ENCODE measurements at places on chromosomes 13 and 19.

DNA sequence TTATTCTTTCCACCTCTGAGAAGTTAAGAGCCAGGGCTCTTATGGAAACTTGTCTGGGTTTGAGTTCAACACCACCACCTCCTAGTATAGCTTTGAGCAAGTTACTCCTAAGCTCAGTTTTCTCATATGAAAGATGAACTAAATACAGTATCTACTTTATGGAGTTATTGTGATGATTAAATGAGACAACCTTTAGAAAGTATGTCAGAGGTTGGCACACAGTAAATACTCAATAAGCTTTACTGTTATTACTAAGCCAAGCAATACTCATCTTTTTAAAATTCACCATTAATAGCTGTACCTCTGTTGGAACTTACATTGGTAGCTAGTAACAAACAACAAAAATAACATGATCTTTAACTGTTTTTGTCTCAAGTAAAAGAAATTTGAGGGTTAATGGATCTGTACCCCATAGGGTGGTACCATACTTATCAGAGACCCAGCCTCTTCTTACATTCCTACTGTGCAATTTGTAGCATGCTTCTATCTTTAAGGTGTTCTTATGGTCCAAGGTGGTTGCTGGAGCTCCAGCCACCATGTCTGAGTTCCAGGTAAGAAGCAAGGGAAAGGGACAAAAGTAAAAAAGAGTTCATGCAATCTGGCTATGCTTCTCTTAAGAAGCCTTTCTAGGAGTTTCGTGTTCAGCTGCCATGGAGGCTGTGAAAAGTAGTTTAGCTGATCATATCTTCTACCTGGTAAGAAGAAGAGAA, 24.1 kb upstream of the NDFIP2 start:
- DNase-seq = no peak

GRCh38 chr19:6227156-6227935, 52.4 kb downstream of the MLLT1 start:
- no peak for DNase-seq

DNA sequence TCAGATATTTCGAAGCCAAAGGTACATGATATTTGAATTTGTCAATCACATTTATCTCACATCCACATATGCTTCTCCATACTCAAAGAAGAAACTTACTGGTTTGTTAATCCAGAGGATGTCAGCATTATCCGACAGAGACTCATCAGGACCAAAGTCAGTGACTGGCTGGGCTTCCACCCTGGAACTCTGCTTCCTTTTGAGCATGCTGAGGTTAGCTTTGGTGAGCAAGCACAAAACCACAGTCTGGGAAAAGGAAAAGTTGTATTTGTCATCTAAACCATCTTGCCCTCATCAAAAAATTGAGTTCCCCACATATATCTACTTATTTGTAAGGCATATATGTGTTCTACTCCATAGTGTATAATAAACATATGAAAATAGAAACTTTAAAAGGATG, 17.4 kb downstream of the NALCN start:
- DNase-seq = no peak

DNA sequence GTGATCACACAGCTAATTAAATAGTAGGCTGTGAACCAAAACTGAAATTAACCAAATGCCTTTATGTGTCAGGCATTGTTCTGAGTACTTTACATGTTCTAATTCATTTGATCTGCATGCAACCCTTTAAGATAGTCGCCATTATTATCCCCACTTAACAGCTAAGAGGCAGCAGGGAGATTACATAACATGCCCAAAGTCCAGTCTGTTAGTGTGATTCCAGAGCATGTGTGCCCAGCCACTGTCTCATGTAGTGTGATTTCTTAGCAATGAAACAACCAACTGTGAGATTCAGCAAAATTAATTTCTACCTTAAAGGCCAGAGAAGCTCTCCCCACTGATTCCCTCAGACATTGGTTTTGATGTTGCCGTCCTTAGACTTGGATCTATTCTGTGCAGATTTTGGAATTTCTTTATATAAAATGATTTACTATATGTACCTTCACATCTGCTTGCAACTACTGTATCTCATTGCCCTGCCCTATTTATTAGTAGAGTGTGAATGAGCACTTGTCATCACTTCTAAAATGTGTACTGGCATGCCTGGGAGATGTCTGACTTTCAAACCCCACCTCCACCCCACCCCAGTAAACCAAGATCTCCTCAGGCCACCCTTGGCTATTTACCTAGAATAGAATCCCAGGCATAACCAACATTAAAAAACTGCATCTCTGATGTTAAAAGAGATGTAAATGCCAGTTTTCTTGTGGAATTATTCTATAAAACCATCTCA, 41.2 kb downstream of the POLR1D start:
- peak; percentile 48 for DNase-seq

DNA sequence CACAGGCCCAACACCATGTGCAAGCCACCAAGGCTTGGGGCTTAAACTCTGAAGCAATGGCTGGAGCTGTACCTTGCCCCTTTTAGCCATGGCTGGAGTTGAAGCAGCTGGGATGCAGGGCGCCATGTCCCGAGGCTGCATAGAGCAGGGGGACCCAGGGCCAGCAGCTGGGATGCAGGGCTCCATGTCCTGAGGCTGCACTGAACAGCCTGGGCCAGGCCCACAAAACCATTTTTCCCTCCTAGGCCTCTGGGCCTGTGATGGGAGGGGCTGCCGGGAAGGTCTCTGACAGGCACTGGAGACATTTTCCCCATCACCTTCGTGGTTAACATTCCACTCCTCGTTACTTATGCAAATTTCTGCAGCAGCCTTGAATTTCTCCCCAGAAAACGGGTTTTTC, 10.8 kb downstream of the TRAPPC2B start:
- no peak for DNase-seq

GRCh38 chr19:1181606-1182005, 7.5 kb upstream of the SBNO2 start:
- no peak for DNase-seq

DNA sequence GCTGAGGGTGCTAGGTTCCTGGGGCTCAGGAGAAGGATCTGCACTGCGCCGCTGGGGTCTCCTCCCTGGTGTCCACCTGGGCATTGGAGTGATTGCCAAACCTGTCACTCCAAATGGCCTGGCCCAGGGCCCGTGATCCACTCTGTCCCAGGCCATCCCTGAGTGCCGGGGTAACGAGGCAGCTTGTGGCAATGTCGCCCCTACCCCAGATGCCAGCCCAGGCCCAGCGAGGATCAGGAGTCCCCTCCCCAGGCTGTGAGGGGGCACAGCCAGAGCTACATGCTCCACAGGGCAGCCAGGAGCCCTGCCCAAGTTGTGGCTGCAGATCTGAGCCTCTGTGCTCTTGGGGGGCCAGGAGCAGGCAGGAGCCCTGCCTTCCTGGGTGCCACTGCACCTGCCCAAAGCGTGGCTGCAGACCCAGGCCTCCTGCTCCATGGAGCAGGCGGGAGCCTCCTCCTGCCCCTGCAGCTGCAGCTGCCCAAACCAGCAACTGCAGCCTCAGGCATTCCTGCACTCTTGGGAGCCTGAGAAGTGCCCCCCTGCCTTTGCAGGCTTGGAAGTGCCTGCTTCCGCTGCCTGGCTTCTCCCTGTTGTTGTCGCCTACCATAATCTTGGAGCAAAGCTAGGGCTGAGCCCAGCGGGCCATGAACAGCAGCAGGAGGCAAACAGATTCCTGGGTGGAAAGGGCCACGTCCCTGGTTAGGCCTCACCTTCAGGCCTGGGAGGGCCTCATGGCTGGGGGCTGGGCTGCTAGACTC, 4.6 kb downstream of the IGFL4 start:
- DNase-seq = no peak

- no peak for DNase-seq
These were observed 246.7 kb downstream of the RFC3 start for GRCh38 chr13:34064456-34065205.

- no peak for DNase-seq
These were observed 36.6 kb downstream of the CYP4F22 start for GRCh38 chr19:15544970-15545369.

- no peak for DNase-seq
These were observed 346.7 kb downstream of the ITGBL1 start for GRCh38 chr13:101799196-101799595.

GRCh38 chr13:68506888-68507551, 1276.9 kb upstream of the PCDH9 start:
- no peak for DNase-seq

- DNase-seq = peak; percentile 74
These were observed 110.2 kb downstream of the TEX26 start for GRCh38 chr13:31042481-31043165.

- no peak for DNase-seq
These were observed 65.9 kb upstream of the ADGRL1 start for GRCh38 chr19:14271840-14272239.

GRCh38 chr13:79662882-79663281, 181.9 kb downstream of the NDFIP2 start:
- DNase-seq = no peak

- DNase-seq = peak; percentile 49
These were observed 205.3 kb downstream of the HS6ST3 start for GRCh38 chr13:96294930-96295881.

- DNase-seq = no peak
These were observed 7.7 kb downstream of the ZC3H4 start for GRCh38 chr19:47105874-47106273.

DNA sequence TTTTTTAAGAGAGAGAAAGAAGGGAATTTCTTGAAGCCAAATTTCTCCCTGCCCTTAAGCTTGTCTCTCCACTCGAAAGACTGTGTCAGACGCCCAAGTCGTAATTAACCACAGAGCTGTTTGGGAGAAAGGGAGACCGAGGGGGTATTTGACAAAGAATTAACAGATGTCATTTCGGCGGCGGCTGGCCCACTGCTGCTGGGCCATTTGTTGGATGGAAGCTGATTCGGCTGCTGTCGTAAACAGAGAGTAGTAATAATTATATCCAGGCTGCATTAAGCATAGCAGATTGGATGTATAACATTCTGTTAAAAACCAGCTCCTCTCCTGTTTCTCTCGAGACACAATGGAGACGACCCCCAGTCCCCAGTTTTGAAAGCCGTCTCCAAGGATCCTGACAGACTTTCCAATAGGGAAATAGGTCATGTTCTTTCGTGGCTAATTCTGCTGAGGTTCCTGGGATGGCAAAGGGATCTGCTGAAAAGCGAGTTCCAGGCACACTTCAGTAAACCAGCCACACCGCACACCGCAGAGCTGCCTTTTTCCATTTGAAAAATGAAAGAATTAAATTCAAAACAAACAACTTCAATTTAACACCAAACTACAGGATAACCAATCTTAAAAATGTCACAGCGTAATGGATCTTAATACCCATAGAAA, 71.5 kb downstream of the KCTD15 start:
- no peak for DNase-seq

- DNase-seq = no peak
These were observed 41.3 kb upstream of the NPAS1 start for GRCh38 chr19:46978171-46978869.

- no peak for DNase-seq
These were observed 58.3 kb downstream of the MBNL2 start for GRCh38 chr13:97280478-97280877.

- no peak for DNase-seq
These were observed 477.3 kb downstream of the TSHZ3 start for GRCh38 chr19:30871979-30872378.

GRCh38 chr13:22112956-22113745, 442.3 kb downstream of the FGF9 start:
- DNase-seq = no peak

DNA sequence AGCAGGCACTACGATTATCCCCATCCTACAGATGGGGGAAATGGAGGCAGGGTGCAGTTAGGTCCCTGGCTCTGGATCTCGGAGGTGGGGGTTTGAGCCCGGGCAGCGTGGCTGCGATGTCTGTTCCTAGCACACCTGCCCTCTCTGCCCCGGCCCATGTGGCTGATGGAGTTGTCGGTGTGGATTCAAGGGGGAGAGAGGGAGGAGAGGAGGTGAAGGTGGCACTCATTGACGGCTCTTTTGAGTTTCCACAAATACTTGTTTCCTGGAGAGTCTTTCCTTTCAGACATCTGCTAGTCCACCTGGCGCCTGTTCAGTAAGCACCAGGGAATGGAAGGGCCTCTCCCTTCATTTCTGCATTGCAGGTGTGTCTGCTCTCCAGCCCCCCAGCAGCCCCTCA, 69.9 kb downstream of the ARHGEF18 start:
- DNase-seq = no peak

DNA sequence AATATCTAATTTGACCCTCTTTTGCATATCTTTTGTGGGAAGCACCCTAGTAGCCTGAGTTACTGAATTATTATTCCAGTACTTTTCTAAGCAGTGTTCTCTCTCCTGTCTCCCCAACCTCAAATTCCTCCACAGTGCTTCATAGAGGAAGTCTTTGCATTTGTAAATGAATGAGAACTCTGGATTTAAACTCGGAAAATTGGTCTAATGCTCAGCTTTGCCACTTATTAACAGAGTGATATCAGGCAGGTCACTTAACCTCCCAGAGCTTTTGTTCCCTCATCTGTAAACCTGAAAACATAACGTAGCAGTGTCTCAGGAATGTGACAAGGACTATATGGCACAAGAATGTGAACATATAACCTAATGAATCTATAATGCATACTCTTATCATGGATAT, 26.2 kb downstream of the FREM2 start:
- DNase-seq = no peak

- no peak for DNase-seq
These were observed 11.0 kb downstream of the PLEKHG2 start for GRCh38 chr19:39423258-39424086.

DNA sequence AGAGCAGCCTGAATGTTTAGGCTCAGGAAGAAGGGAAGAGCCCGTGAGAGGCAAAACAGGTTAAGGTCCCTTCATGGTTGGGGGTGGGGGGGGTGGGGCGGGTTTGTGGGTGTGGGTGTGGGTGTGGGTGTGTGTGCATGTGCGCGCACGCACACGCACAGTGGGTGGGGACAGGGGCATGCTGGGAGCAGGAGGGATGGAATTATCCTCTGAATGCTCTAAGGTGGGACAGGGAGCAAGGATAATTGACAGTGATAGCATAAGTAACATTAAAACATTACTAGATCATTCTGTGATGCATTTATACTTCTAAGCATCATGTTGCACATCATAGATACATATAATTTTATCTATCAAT, 64.7 kb downstream of the CCDC70 start:
- no peak for DNase-seq

DNA sequence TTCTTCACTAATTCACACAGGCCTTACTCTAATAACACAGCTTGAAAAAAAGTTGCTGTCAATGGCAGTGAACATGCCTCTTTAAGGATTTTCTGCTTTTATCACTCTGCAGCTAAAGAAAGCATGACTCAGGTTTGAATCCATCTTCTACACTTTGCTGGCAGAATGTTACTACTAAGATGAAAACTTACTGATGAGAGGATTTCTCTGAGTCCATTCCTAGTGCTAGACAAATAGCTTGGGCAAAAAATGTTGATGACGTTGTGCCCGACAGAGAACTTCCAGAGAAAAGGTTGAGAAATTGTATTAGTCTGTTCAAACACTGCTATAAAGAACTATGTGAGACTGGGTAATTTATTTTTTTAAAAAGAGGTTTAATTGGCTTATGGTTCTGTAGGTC, 572.0 kb downstream of the IRS2 start:
- no peak for DNase-seq

- no peak for DNase-seq
These were observed 18.7 kb upstream of the ATXN8OS start for GRCh38 chr13:70088926-70089325.

GRCh38 chr19:41540041-41540695, 35.8 kb upstream of the CEACAM21 start:
- no peak for DNase-seq
